ENCODE measurements at places on chromosomes 2 and 18.

GRCh38 chr2:88139203-88139702 lies 11.4 kb upstream of the FABP1 start:
- no peak for DNase-seq

GRCh38 chr2:139480161-139480650 lies 700.0 kb upstream of the NXPH2 start:
- DNase-seq, result no peak

DNA sequence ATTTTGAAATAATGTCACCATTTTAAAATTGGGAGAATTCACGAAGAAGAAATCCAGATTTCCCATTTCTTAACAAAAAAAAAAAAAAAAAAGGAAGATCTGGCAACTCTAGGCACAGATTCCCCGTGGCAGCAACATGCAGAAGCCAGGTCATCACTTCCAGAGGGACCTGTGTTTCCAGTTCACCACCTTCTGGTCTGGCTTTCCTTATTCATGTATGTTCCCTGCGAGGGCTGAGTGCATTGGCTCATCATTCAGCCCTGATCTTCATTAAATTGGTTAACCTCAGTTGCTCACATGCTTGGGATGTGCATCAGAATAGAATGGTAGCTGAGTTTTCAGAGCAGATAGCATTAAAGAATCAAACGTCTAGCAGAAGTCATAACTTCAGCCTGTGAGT lies 25.0 kb upstream of the MAP3K20 start:
- no peak for DNase-seq

DNA sequence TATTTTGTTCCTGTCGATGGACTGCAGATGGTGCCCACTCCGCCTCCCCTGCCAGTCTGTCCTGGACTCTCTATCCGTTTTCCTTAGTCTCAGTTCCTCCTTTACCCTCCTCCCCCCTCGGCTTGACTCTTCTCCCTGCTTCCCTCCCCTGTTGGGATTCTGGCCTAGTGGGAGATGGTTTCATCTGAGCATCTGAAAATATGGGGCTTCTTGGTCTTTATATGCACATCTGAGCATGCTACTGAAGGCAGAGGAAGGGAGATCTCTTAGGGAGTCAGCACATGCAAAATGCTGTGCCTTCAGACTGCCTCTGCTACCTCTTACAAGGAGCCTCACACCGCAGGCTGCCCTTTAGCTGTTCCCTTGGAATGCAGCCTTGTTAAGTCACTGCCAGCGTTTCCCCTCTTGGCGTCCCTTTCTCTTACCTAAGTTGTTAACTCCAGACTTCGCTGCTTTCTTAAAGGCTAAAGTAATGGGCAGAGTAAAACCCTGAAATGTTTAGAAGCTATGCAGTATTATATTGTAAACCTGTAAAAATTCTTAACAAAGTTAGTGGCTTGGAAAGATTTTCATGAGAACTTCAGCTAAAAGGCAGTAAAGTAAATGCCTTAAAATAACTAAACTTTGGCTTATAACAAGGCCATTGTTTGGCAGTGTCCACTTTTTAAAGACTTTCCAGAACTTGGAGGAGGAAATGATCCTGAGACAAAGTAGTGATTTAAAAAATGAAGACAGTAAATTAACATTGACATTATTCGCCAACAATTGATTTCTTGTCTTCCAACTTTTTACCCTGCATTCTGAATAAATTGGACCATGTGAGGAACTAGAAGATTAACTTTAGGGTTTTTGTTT lies 49.8 kb downstream of the LDLRAD4 start:
- no peak for DNase-seq

GRCh38 chr2:121368836-121369235 lies 83.8 kb upstream of the TFCP2L1 start:
- DNase-seq, result no peak

DNA sequence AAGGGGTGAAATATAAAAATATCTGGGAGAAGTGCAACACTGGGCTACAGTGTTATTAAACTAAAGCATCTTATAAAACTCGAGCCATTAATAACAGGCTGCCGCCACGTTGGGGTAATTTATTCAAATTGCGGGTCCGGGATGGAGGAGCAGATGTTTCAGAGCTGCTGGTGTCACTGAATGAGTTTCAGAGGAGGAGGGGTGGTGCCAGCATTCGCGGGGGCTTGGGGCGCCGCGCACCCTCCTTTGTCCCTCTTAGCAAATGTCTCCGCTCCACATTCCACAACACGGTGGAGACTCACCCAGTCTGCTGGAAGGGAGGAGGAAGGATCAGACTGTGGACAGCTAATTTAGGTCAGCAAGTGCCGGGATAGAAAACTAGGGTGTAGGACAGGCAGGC lies 260.5 kb downstream of the CELF4 start:
- peak; percentile 16 for DNase-seq

DNA sequence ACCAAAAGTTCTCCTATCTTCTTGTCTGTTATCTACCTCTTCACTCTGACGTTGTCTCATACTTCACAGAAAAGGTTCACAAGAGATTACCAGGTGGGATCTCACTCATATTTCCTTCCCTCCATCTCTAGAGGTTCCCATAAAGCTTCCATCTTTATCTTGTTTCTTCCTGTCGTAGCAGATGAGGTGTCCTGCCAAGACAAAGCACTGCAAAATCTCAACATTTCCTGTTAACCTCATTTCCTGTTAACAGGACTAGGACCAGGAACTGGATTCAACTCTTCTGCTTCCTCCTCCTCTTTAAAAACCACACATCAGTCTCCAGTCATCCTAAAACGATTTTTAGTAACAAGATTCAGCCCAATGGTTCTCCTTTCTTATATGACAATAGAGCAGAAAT lies 512.8 kb upstream of the NRP2 start:
- no peak for DNase-seq

DNA sequence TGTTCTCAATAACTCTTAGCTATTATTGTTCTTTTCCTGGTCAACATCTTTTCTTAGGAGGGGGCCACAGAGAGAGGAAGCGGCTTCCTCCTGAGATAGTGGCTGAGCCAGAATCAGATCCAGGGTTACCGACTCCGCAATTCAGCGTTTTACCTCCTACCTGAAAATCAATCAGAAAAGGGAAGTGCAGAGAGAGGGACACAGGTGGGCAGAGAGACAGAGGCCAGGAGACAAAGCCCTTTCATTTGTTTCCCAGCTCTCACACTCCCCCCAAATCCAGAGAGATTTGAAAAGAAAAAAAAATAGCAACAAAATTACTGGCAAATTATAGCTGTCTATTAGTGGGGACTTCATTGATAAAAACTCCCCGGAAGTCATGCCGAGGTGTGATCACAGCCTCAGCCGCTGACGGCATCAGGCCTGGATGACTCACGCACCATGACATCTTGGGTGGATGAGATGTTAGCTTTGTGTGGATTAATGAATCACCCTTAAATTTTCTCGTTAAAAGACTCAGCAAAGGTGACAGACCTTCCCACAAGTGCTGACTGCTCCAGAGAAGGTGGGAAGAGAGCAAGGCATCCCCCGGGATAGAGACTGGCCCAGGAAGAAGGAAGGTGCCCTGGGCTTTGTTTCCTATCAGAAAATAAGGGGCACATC lies 120.7 kb downstream of the LOXHD1 start:
- no peak for DNase-seq

- DNase-seq, result no peak
Observed at GRCh38 chr2:132984731-132985130, 314.7 kb upstream of the LYPD1 start.

DNA sequence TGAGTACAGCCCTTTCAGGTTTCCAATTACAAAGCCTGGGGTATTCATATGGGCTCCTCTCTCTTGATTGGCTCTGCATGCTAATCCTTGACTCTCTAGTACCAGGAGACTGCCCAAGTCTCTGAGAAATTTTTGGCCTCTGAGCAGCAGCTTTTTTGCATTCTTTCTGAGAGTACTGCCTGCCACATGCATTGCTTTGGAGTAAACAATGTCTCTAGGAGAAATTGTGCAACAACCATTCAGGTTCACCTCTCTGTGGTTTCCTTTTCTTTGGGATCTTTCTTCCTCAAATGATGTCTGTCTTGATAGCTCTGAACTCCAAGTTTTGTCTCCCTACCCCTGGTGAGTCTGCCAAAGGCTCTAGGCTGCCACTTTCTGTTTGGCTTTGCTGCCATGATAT lies 115.8 kb upstream of the SETBP1 start:
- DNase-seq, result no peak

DNA sequence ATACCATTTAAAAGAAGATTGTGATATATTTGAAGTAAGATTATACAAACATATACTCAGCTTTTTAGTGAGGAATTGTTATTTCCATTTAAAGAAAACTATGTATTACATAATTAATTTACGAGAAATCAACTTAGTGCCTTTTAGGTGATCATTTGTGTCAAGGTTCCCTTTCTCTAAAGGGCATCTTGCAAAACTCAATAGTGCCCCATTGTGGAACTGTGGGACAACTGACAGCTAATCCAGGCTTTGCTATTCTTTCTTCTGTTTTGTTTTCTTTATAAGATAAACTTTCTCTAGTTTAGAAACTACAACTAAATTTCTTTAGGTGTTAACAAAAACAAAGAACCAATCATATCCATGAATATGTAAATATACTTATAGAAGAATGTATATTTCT lies 24.3 kb upstream of the VIT start:
- DNase-seq, result no peak

DNA sequence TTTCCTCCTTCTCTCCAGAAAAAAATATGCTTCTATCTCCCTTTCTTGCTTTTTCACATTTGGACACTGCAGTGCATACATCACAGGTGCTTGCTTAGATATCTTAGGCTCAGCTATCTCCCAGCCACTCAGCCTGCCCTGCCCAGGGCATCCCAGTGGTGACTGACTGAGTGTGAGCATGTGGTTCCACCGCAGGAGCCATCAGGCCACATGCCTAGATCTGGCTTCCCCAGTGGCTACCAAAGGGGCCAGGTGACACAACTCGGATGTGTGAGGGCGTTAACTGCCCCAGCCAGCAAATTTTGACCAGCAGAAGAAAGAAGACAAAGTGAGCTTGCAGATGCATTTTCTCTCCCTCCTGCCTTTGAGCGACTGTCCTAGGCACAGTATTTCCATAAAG lies 25.5 kb downstream of the SP5 start:
- DNase-seq, result no peak

- DNase-seq, result no peak
Observed at GRCh38 chr18:31741097-31741735, 19.5 kb downstream of the SLC25A52 start.

DNA sequence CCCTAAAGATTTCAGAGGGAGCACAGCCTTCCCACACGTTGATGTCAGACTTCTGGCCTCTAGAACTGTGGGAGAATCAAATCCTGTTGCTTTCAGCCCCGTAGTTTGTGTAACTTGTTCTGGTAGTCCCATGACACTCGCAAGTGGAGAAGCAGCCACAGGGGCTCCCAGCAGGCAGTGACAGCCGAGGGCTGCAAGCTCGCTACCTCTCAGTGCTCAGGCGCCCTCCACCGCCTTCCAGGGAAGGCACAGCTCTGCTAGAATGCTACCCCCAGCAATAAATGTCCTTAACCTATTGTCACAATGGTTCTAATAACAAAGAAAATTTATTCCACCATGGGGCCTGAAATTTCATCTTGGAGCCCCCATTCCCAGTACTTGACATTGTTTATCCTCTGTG lies 143.1 kb upstream of the ZNF236 start:
- DNase-seq, result no peak

DNA sequence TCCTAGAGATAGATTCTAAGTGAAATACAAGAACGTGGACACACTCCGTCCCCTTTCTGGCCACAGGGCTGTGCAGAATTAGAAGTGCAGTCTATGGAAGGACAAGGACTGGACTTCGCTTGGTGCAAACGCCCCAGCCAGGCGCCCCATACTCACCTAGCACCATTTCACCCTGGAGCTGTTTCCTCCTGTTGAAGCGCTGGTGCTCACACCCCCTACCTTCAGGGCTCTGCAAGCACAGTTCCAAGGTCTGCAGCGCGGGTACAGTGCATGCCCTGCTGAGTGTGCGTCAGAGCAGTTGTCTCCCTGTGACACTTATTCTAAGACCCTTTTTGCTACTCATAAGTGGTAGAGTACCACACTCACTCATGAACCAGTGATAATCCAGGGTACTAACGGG lies 3.0 kb downstream of the HPCAL1 start:
- no peak for DNase-seq

GRCh38 chr2:163198007-163198406 lies 359.4 kb upstream of the KCNH7 start:
- no peak for DNase-seq

DNA sequence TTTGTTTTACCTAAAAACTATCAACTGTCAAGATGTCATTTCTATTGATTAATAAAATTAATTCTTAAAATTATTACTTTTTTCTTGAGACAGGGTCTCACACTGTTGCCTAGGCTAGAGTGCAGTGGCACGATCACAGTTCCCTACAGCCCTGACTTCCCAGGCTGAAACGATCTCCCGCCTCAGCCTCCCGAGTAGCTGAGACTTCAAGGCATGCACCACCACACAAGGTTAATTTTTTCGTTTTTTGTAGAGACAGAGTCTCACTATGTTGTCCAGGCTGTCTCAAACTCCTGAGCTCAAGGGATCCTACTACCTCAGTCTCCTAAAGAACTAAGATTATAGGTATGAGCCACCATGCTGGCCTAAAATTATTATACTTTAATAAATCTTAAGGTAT lies 18.7 kb downstream of the HNRNPLL start:
- DNase-seq, result no peak

DNA sequence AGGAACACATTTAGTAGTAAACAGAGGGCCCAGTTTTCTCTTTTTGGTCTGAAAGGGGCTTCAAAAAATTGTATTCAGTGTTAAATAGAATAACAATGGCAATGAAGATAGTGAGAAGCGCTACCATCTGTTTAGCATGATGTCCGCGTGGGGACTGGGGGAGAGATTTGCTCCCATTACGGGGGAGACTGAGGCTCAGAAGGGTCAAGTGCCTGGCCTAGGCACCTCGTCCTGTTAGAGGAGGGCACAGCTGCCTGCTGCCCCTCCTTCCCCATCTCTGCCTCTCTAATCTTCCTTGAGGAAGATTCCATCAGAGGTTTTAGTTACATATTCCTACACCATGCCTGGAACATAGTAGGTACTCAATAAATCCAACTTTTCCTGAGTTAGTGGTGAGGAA lies 10.1 kb upstream of the TMEM185B start:
- DNase-seq, result no peak

- DNase-seq, result no peak
Observed at GRCh38 chr2:671787-672605, 5.2 kb downstream of the TMEM18 start.

DNA sequence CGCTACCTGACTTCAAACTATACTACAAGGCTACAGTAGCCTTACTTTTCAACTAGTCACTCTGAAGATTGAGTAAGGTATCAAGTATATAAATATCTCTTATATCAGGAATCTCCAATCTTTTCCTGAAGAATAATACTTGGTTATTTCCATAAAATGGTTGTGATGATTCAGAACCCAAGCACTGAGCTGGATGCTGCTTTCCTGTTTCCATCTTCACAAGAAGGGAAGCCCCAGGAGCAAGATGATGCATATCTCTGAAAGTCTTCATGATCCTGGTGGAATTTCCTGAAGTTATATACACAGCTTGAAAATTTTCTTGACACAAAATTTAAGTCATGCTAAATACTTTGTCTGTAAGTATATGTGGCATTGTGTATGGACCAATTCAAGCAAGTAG lies 243.9 kb upstream of the TANK start:
- no peak for DNase-seq

GRCh38 chr2:235749771-235750160 lies 255.9 kb downstream of the AGAP1 start:
- no peak for DNase-seq

- DNase-seq, result no peak
Observed at GRCh38 chr2:50720697-50721315, 311.1 kb downstream of the NRXN1 start.

Measured in anterior cingulate cortex (tissue), 58 donors.